ENCODE measurements at places on chromosomes 2 and 18.

- DNase-seq, result no peak
Observed at GRCh38 chr2:3287896-3288295, 89.7 kb downstream of the EIPR1 start.

DNA sequence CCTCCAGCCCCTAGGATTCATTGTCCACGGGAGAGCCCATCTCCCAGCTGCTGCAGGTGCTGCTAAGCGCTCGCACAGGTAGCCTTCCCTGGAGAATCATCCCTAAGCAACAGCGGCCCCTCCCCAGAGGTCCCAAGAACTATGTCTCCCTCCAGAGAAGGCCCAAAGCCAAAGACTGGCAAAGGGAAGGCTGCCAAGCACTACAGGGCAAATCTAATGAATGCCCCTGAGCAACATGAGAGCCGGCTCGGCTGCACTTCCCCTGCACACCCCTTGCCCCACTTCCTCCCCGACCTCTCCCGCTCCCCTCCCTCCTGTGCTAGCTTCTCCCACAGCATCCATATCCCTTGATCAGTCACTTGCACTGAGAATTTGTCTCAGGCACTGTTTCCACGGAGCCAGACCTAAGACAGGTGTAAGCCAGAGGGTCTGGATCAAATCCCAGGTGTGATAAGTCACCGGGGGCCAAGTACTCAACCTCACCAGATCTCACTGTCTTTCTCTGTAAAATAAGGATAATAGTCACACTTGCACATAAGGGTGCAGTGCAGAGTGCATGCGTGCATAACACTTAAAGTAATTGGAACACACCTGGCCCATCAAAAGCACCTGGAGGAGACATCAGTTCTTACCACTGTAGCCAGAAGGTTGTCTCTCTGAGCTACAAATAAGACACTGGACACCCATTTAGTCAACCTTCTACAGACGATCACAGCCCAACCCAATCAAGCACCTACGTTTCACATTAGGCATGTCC is 20.1 kb upstream of the COL6A3 start:
- DNase-seq, result no peak

- no peak for DNase-seq
Observed at GRCh38 chr2:143696651-143697050, 567.4 kb downstream of the ARHGAP15 start.

- no peak for DNase-seq
Observed at GRCh38 chr2:239551206-239551605, 150.4 kb upstream of the HDAC4 start.

- no peak for DNase-seq
Observed at GRCh38 chr18:35410561-35410960, 33.4 kb upstream of the ZNF396 start.

DNA sequence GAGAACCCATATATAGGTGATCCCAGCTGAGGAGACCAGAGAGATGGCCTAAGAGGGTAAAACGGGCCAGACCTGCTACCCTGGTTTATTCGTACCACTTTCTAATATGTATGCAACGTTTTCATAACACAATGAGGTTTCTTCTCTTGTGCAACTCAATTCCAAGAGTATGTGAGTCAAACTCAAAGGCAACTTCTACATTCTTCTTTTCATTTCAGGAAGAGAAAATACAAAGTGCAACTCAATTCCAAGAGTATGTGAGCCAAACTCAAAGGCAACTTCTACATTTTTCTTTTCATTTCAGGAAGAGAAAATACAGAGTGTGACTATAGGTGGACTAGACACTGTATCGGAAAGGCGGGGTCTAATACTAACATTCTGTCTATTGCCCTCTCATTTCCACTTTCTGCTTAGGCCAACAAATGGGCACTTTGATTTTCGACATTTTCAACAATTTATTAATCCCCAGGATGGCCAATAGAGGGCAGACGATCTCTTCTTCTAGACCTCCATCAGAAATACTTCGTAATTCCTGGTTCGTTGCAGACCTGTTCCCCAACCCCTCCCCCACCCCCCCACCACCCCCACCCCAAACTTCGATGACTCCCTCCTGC is 3.7 kb upstream of the CRIM1 start:
- no peak for DNase-seq

DNA sequence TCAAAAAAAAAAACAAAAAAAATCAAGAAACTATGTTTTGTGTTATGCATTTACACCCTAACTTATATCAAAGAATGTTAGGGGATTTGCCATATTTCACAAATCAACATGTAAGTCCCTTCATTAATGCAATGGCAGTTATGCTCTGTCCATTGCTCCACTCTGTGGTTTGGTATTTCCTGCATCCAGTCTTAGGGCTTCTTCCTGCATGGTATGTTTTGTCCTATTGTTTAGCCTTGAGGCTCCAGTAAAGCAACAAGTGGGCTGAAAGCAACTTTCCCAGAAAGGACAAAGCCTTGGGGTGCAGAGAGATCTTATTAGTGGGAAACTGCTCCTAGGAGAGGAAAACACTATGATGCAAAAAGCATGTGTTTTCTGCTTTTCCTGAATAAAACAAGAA is 474.1 kb downstream of the IRS1 start:
- no peak for DNase-seq

DNA sequence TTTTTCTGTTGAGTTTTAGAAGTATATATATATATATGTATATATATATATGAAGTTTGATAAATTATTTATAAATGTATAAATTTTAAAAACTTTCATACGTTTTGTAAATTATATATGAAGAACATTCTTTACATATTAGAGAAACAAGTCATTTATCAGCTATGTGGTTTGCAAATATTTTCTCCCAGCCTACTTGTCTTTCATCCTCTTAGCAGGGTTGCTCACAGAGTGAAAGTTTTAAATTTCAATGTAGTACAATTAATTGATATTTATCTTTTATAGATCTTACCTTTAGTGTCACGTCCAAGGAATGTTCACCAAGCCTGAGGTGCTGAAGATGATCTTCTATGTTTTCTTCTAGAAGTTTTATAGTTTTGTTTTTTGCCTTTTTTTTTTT is 78.3 kb upstream of the HS6ST1 start:
- no peak for DNase-seq

- DNase-seq, result no peak
Observed at GRCh38 chr2:202822411-202822810, 49.2 kb downstream of the ICA1L start.

DNA sequence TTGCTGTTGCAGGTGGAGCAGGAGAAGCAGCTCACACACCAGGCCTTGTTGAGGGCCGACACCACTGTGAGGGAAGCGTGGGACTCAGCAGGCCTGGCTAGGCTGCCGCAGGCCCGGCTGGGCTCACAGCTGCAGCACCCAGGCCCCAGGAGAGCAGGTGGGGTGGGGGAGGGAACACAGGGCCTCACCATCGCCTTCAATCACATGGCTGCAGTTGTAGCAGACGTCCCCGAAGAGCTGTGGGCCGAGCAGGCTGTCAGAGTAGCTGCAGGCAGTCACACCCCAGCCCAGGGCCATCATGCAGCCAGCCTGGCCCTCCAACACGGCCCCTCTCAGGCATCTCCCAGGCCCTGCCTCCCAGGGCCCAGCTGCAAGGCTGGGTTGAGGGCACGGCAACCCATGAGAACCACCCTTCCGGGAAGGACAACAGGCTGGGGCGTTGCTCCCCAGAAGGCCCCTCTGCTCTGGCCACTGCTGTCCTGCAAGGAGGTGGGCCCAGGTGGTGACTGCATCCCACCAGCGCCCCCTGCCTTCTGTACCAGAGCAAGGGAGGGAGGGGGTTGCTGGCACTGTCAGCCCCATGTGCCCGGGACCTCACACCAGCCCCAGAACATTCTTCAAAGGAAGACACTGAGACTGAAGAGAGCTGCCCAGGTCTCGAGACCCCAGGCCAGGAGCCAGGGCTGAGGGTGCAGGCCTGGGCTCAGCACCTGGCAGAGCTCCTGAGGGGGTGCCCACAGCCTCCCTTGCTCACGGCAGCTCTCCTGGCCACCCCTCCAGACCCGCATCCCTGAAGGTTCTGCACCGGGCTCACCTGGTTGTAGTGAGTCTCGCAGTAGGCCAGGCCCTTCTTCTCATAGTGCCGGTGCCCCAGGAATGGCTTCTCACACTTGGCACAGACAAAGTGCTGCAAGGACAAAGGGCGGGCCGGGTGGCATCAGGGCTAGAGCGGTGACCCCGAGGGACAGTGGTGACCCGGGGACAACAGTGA is 5.6 kb upstream of the GPR17 start:
- no peak for DNase-seq

- DNase-seq, result no peak
Observed at GRCh38 chr2:170277951-170278350, 100.0 kb downstream of the MYO3B start.

DNA sequence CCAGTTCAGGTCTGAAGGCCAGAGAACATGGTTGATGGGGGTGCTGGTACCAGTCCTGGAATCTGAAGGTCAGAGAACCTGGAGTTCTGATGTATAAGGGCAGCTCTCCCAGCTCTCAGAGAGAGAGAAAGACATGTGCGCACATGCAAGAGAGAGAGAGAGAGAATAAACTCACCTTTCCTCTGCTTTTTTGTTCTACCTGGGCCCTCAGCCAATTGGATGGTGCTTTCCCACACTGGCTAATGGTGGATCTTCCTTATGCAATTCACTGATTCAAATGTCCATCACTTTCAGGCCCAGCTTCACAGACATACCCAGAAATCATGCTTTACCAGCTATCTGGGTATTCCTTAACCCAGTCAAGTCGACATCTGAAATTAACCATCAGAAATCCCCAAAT is 377.7 kb upstream of the MEX3C start:
- no peak for DNase-seq

- DNase-seq, result no peak
Observed at GRCh38 chr2:42171396-42171980, 2.3 kb downstream of the EML4 start.

DNA sequence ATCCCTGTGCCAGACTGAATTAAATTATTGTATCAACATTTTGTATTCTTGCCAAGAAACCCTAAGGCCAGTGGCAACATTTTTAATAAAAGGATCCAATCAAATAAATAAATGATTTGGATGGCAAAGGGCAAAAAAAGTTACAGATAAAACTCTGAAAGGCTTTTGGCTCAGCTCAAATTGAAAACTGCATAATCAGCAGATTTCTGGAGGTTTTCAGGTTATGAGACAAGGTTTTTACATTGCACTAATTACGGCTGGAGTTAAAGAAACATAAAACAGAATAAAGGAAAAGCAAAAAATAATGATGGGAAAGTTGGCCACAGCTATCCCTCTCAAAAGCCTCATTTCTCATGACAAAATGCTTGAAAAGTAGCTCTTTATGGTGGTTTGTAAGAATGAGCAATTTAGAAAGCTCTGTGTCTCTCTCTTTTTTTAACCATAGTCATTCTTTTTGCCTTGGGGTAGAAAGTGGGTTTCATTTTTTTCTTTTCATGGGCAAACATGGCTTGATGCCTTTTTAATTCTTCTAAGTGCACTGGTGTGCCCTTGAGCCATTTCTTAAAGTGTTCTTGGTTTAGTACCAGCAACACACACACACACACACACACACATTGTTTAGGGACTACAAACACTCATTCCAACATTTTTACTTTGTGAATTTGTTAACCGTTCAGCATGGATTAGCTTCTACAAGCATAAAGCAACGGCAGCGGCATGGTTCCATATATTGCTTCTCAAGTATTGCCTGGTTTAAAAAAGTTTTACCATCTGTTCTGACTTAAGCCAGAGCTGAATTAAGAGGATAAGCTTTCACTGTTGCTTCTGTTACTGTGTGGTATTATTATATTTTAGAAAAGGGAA is 747.1 kb upstream of the FSHR start:
- no peak for DNase-seq

DNA sequence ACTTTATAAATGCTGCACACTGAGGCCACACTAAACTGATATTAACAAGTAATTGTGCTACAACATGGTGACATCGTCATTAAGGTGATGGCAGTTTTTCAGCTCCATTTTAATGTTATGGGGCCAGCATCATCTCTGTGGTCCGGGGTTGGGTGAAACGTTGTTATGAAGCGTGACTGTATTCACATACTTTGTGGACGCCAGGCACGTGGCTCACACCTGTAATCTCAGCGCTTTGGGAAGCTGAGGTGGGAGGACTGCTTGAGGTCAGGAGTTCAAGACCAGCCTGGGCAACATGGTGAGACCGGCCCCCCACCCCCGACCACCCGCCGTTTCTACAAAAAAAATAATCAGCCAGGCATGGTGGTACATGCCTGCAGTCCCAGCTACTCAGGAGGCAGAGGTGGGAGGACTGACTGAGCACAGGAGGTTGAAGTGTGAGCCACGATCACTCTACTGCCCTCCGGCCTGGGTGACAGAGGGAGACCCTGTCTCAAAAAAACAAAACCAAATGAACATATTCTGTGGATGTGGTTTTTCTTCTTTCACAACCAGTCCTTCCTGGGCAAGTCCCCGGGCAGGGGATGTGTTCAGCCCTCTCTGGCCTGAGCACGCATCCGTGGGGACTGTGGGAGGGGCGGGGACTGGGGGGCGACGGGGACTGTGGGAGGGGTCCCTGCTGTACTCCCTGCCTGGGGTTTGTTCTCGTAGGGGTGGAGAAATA is 12.9 kb upstream of the GAL3ST2 start:
- no peak for DNase-seq

DNA sequence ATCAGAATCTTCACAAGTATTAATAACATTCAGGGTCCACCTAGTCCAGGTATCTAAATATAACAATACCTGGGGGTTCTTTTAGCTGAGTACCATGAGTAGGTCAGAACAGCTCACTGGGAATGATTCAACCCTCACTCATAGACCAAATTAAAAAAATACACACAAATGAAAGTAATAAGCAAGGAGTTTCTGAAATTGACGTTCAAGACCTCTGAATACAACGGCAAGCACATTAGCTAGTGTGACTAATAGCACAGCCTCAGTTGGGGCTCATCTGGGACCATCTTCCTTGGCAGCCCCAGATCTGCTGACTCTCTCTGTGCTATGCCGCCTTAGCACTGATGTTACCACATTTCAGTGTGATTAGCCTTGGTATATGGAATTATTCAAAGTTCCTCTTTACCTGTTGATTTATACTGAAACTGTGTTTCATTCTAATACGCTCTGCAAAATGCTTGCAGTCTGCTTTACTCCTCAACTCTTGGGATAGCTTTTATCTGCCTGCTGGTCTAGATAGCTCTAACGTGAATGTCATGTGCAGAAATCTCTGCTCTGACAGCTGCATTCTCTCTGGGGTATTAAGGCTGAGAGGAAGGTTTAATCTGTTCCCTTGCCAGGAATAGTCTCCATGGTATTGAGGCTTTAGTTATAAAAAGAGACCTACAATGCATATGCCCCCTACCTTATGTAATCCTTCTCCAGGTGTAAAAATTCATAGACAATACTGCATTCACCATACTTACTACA is 153.3 kb downstream of the METTL4 start:
- no peak for DNase-seq

DNA sequence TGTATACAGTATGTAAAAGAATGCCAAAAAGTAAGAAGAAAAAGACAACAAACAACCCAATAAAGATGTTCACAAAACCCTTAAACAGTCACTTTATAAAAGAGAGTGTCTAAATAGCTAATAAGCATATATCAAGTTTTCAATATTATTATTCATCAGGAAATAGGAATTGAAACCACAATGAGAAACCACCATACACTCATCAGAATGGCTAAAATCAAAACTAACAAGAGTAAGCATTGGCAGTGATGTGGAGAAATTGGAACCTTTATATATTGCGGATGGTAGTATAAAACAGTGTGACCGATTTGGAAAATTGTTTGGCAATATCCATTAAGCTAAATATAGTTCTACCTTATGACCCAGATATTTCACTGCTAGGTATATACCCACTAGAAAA is 20.5 kb upstream of the TGFA start:
- no peak for DNase-seq

Measured in activated CD8-positive, alpha-beta memory T cell treated with anti-CD3 and anti-CD28 coated beads for 48 hours (primary cell).